ENCODE measurements at places on chromosomes 2 and 18.

GRCh38 chr2:105307550-105307949, 22.0 kb downstream of the TGFBRAP1 start:
- no peak for DNase-seq

- DNase-seq: no peak
Observed at GRCh38 chr18:40031435-40031834, 1923.6 kb upstream of the PIK3C3 start.

DNA sequence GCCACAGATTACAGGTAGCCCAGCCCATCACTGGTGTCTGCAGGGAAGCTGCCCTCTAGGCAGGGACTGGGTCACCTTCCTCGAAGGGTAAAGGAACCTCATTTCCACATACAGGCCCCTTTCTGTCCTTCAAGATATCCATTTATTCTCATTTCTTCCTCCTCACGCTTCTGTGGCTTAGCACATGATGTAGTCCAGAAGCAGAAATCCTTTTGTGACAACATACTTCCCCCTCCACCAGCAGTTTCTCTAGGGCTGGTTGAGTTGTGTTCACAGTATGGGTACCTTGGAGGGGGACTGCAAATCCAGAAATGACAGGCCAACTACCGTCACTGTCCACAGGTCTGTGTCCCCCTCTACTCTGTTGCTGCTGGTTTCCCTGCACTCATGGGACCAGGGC, 364.9 kb downstream of the ANAPC1 start:
- DNase-seq: no peak

DNA sequence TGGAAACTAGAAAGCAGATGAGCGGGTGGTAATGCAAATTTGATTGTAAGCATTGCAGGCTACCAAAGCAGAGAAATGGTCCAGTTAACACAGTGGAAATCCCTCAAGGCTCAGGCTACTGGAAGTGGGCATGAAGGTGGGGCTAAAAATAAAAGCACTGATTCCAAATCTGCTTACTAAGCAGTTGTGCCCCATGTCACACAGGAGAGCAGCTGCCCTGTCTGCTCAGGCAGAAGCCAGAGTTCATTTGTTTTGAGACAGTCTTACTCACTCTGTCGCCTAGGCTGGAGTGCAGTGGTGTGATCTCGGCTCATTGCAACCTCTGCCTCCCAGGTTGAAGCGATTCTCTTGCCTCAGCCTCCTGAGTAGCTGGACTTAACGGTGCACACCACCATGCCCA, 42.5 kb upstream of the TSPYL6 start:
- no peak for DNase-seq

- DNase-seq: no peak
Observed at GRCh38 chr2:239960929-239961661, 64.0 kb downstream of the NDUFA10 start.

GRCh38 chr2:10536569-10537133, 88.5 kb upstream of the ODC1 start:
- no peak for DNase-seq

DNA sequence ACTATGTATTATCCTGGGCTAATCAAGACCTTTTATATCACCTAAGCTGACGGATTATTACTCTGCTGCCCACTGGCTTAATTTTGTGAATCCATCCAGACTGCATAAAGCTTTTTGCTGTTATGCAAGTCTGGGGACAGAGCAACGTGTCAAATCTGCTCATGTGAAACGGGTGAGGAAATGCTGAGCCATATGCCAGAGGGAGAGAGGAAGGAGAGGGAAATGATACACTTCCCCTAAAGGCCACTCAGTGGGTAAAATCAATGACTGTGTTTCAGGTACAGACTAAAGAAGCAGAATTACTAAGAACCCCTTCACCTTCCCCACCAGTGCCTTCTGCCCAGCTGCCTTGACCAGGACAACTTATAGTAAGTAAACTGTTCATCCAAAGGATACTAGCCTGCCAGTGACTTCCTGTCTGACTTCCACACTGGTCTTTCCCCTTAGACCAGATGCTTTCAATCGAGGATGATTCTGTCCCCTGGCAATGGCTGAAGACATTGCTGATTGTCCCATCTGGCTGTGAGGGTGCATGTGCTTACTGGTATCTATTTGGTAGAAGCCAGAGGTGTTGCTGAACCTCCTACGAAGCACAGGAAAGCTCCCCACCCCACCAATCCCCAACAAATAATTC, 43.0 kb downstream of the STAT1 start:
- DNase-seq: no peak

GRCh38 chr2:195898505-195899191, 170.0 kb downstream of the DNAH7 start:
- DNase-seq: no peak

GRCh38 chr18:59681521-59682004, 15.7 kb downstream of the CCBE1 start:
- no peak for DNase-seq

DNA sequence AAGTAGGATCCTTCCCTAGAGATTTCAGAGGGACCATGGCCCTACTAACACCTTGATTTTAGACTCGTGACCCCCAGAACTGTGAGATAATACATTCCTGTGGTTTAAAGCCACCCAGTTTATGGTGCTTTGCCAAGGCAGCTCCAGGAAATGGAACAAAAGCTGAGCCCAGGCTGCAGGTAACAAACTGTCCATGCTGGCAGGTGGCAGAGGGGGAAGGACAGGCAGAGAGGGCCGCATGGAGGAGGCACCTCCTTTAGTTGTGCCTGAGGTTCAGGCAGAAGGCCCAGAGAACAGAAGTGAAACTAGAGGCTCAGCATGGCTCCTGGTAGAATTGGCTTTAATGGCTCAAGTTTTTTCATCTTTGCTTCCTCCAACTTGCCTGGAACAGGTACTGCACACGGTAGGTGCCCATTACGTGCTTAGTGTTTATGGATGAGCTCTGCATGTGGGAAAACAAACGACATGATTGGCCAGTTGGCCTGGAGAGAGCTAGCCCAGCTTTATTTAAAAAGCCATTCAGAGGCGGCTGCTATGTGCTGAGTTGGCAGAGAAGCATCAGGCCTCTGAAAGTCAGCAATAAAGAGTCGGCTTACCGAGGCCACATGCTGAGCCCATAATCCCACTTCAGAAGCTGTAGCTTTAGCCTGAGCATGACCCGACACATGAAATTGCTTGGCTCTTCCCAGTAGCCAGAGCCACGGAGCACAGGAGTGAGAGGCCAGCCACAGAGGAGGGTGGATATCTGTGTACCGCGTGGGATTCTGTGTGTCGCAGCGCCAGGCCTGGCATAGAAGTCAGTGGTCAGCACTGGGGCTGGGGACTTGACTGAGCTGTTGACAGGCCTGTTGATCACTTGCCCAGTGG, 36.5 kb downstream of the HS1BP3 start:
- no peak for DNase-seq

DNA sequence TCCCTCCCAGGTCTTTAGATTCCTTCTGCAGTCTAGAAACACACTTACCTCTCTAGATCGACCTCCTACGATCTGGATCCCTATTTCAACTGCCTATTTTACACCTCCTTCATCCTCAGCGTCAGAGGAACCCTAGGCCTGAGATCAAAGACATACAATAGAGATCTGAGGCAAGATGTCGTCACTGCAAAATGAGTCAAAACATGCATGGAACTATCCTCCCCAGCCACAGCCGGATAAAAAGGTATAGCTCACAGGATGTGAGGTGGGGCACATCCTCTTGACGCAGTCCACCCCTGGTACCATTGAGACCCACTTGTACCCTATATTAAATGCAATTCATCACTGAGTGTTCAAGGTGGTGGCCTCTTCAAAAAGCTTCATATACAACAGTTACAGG, 63.7 kb upstream of the DNAJC10 start:
- no peak for DNase-seq

- DNase-seq: no peak
Observed at GRCh38 chr2:214960677-214961076, 151.2 kb upstream of the BARD1 start.

DNA sequence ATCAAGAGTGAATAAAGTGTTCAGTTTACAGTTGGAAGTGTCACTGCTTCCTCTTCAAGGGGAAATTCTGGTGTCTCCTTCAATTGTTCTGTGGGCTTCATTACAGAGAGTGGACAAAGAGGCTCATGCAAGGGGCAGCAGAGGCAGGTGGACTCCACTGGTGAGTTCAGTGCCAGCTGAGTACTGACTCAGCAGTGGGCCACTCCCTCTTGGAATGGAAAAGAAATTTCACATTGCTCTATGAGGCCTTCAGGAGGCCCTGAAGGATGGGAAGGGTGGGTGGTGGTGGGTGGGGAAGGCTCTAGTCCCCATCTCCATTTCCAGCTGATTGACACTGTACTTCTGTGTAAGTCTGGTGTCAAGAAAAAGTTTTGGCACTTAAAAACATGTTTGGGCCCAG, 66.4 kb downstream of the PRELID3A start:
- no peak for DNase-seq

DNA sequence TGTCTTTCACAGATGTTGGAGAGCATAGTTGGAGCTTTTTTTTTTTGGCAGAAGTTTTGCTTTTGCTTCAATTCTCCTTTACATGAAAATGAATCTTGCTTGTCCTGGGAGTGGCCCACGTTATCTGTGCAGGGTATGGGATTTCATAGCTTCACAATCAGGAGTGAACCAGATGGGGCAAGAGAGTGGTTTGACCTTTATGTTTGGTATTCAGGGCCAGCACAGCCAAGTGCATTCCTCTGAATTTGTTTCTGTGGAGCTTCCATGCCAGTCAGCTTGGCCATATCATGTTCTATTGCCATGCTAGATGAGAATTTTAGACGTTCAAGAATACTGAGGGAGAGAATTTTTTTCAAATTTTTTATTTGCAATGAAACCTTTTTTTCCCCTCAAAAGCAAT, 116.6 kb downstream of the PRPF40A start:
- DNase-seq: no peak

DNA sequence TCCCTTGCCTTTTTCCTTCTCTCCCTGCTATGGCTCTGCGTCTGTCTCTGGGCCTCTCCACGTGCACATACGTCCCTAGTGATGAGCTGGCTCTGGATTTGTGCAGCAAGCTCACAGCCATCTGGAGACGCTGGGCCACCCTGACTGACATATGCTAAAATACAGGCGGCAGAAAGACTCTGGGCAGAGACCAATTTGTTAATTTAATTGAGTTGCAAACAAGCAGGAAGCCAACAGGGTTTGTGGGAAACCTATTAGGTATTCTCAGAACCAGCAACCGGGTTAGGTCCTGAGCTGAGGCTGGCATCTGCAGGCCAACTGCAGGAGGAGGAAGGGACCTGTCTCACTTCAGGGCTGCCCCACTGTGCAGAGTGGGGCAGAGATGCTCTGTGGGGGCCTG, 53.5 kb upstream of the SMAD2 start:
- DNase-seq: no peak

DNA sequence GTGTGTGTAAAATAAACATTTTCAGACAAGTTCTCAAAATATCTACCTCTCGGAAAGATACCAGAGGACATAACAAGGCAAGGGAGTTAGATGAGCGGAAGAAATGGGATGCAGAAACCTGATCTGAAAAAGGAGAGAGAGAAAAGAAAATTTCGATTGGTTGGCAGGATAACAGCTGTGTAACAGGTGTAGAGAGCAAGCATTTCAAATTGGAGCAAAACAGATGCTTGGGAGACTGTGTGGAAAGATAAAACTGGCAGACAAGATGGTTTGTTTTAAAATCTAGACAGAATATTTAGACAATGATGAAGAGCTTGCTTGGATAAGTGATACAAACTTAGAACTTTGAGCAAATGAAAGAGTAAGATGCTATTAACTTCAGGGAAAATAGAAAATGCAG, 20.2 kb downstream of the CHST9 start:
- no peak for DNase-seq

- no peak for DNase-seq
Observed at GRCh38 chr2:191452065-191452464, 206.9 kb downstream of the MYO1B start.

DNA sequence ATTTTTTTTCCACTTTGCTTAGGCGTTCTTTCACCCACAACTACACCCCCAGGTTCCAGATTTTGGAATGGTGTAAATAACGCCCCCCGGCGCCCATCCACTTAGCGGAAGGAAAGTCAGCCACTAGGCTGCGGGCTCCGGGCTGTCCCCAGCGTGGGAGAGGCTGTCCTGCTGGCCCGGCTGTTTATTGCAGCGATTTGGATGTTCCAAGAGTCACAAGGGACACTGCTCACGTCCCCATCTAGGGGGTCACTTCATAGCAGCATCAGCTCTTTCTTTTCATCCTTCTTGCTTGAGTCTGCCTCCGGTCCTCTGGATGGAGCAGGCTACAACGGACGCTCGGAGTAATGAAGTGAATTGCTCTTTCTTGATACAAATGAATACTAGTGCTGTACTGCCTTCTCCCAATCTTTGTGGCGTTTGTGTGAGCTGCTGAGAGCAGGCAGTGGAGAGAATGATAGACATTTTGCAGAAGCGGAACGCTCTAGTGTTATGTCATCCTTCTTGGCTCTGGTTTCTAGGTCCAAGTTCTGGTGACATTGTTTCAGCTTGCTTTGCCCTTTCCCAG, 50.7 kb upstream of the PAIP2B start:
- no peak for DNase-seq

DNA sequence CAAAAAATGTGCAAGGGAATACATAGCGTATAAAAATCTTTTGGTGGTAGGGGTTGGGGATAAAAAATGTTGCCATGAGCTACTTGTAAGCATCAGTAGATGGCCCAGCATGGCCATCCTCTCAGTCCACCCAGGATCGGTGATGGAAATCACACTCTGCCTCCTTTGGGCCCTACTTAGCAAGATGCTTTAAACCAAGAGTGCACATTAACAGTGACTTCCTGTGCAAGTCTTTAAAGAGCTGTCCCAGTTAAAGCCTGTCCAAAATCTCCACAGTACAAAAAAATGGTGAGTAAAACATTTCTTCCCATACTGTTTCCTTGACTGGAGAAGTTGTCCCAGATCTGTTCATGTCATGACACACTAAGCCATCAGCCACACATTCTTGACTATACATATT, 18.0 kb downstream of the ANKRD44 start:
- DNase-seq: no peak

- DNase-seq: no peak
Observed at GRCh38 chr2:31666878-31667277, 86.1 kb upstream of the SRD5A2 start.

GRCh38 chr2:3641181-3641580, 16.8 kb upstream of the ALLC start:
- no peak for DNase-seq

- no peak for DNase-seq
Observed at GRCh38 chr2:164069540-164069939, 333.7 kb upstream of the FIGN start.

DNA sequence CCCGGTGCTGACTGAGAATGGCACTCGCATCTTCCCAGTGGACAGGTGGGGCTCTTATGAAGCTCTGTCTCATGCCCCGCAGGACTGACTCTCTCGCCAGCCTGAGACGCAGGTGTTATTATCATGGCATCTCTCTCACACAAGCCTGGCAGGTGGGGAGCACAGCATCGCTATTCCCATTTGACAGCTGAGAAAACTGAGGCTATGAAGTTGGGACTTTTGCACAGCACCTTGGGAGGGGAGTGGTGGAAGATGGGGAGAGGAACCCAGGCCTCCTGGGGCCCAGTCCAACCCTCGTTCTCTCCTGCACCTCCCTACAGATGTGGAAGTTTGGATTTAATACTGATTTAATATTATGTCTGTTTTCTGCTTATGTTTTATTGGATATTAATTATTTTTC, 9.0 kb upstream of the NTSR2 start:
- DNase-seq: no peak
